Stimulated activated naive CD8-positive, alpha-beta T cell treated with anti-CD3 and anti-CD28 coated beads, Interleukin-15, amount 100 ng/mL, for 72 hours (primary cell): ENCODE measurements at places on chromosomes 2 and 18.

DNA sequence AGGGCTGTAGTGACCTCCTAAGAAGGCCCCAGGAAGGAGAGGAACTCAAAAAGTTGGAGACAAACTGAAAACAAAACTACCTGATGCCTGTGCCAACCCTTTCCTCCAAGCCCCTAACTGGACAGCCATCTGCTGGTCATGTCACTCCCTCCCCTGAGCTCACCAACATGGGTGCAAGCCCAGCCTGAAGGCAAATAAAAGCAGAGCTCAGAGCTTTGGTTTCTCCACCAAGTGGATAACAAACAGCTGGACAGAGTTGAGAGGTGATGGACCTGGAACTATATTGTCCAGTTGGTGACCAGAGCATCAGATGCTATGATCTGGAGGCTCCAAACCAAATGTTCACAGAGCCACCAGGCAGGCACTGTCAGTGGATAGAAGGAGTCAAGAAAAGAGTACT is 34.6 kb upstream of the MAL start:
- no peak for DNase-seq

- no peak for DNase-seq
These were observed 422 bp upstream of the MRPL53 start for GRCh38 chr2:74472945-74473258.

DNA sequence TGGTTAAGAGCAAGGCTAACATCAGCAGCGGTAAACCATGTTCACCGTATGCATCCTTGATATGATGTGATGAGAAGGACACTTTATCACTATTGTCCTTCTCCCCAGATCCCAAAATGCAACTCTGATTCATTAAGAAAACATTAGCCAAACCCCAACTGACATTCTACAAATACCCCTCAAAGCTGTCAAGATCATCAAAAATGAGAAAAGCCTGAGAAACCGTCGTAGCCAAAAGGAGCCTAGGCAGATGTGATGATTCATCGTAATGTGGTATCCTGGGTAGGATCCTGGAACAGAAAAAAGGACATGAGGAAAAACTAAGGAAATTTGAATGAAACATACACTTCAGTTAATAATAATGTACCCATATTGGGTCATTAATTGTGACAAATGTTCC is 67.3 kb upstream of the ST6GAL2 start:
- DNase-seq: no peak

- no peak for DNase-seq
These were observed 94.4 kb downstream of the RHOB start for GRCh38 chr2:20541294-20541640.

DNA sequence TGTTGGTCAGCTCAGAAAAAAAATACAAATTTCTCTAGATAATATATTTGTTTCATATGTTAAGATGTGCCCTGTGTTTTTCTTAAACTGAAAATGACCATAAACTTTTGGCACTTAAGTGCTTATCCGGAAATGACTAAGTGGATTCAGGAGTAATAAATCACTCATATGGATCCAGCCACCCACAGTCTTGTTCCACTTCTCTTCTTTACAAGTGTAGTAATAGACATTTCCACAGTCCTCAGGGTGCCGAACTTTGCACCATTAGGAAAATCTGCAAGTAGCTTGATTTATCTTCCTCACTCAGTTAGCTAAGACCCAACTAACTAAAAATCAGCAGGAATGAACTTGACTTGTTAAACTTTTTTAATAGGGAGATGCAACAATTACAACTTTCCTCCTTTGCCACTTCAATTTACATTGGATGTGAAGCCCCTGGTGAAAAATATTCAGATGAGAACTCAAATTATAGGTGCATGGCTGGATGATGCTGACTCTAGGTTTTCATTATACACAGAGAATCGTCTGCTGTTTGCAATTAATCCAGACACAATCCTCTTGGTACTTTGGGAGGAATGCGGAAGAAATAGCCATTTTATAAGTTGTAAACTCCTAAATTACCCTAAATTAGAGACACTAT is 322.5 kb downstream of the ARHGAP15 start:
- DNase-seq: no peak

GRCh38 chr2:149331023-149331400 is 625 bp downstream of the LYPD6 start:
- no peak for DNase-seq

DNA sequence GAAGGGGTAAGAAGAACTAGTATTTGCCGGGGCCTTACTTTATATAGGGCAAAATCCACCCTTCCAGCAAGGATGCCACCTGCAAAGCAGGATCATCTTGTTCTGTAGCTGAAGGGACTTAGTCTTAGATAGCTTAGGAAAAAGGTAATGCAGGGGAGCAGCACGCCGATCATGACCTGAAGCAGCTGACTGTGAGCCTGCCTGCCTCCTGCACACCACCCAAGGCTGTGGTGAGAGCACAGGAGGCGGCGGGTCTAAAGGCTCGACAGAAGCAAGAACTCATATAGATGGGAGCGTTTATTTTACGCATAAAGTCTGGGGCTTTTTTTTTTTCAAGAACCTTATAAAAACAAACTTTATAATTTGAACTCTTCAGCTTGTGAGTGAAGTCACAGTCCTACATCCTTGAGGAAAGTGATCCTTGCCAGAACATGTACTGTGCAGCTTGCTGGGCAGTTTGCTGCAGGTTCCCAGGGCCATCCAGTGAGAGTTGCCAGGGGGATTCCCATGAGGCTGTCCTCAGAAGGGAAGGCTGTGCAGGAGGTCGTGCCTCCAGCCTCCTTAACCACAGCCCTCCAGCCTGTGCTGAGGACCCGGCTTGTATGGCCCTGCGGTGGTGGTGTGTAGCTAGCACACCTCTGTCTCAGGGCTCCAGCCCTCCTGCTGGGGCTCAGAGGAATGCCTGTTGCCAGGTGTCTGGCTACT is 92.1 kb downstream of the RNF144A start:
- no peak for DNase-seq

GRCh38 chr2:144517866-144518747 is 1.8 kb downstream of the ZEB2 start:
- DNase-seq: no peak

DNA sequence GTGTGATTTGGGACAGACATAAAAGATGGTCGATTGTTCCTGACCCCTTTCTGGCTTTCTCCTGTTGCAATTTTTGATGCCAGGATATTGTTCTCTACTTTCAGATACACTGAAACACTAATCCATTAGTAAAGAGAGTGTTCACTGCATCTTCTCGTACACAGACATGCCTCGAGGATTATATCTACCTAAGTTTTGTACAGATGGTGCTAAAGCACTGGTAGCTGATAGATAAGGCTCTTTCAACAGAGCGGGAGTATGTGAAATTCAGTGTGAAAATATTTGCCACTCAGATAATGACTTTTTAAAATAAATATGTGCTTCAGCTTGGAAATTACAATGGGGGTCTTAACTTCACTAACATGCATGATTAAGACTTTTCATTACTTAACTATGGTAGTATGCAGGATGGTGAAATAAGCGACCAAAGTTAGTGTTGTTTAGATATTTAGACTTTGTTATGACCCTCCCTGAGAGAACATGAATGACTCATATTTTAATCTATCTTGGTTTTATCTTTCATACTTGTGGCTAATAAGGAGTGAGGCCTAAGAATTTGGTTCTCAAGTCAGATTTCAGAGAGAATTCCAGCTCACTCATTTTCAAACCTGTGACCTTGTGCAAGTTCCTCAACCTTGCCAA is 474.9 kb downstream of the NRXN1 start:
- no peak for DNase-seq

GRCh38 chr18:75482880-75483279 is 55.4 kb upstream of the SMIM21 start:
- no peak for DNase-seq

GRCh38 chr2:194750926-194751325 is 906.1 kb upstream of the SLC39A10 start:
- DNase-seq: no peak
